ENCODE measurements at places on chromosomes 1 and 21. TPM values are rescaled to one million over a fixed set of nuclear protein-coding genes. Genes with fewer than 3 reads are reported as not detected.

GRCh38 chr1:221316491-221317056 lies 425.3 kb downstream of the DUSP10 start:
- H3K36me3 ChIP-seq = no peaks in the 10 kb centered on the region
- DNase-seq = no peak
- H3K4me1 ChIP-seq = no peaks in the 10 kb centered on the region
- H3K4me3 ChIP-seq = no peak overlapping the region
- peaks cover 6% of the 10 kb centered on the region for H3K27me3 ChIP-seq

DNA sequence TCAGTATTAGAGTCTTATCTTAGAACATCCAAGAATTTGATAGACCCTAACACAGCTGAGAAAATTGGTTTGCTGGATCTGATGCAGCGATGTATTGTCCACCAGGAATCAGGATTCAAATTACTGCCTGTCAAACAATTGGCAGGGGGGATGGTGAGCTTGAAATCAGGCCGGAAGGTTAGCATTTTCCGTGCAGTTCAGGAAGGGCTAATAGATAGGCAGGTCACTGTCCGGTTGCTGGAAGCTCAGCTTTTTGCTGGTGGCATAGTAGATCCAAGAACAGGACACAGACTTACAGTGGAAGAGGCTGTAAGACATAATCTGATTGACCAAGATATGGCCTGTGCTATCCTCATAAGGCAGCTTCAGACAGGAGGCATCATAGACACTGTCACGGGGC lies 127.2 kb downstream of the MACF1 start:
- no peak overlapping the region for H3K27ac ChIP-seq
- H3K27me3 ChIP-seq = no peaks in the 10 kb centered on the region
- no peak for DNase-seq
- H3K36me3 ChIP-seq = peaks cover 89% of the 10 kb centered on the region

DNA sequence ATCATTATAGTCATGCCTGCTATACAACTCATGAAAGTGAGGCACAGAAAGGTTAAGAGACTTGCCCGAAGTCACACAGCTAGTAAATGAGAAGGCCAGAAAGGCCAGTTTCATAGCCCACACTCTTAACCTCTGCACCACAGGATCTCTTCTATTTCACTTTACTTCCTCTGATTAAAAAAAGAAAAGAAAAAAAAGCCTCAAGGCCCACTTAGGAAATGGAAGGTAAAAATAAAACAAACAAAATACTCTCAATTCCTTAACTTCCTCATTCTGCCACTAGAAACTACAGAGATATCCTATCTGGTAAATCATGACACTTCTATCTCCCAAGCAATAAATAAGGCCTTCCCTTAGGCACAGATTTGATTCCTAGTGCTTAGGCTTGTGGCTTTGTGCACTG lies 7.6 kb upstream of the ENAH start:
- no peak for DNase-seq
- H3K4me1 ChIP-seq = no peaks in the 10 kb centered on the region
- H3K27me3 ChIP-seq = peaks cover 18% of the 10 kb centered on the region
- no peak overlapping the region for H3K4me3 ChIP-seq

DNA sequence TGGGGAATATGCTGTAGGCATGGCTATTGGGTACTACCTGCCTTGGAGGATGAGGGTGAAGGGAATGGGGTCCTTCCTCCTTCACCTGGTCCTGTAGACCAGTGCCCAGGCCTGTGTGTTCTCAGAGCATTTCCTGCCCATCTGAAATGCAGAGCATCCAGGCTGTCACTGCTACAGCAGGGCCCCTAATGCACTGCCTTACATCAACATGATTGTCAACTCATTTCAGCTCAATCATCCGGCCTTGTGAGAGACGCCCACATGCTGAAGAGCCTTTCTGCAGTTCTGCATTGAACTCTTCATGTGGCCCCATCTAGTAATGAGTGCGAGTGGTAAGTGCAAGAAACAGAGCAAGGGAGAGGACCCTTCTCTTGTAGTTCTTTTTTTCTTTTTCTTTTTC lies 39.8 kb upstream of the SRP9 start:
- no peak overlapping the region for H3K4me3 ChIP-seq
- H3K27me3 ChIP-seq = no peaks in the 10 kb centered on the region
- H3K27ac ChIP-seq = no peak overlapping the region
- H3K36me3 ChIP-seq = no peaks in the 10 kb centered on the region
- no peaks in the 10 kb centered on the region for H3K4me1 ChIP-seq

DNA sequence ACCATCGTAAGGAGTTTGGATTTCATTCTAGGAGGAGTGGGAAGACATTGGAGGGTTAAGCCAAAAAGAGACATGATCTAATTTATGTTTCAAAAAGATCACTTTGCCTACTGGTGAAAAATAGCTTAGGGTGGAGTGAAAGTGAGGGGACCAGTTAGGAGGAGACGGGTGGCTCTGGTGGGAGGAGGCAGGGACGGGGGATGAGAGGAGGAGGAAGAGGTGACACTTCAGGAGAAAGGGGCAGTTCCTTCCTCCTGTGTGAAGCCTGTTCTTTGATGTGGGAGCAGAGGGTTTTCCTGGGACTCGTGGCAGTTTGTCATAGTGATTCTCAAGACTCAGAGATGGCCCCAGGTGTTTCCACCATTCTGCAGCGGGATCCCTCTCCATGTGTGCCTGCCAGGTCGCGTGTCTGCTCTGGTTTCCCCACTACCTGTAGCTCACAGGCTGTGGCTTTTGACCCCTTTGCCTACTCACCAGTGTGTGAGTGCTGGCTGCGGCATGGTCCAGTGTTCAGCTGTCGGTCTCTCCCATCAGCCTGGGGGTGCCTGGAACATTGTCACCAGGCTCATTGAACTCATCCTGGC lies 102.4 kb downstream of the CNIH3 start:
- peaks cover 33% of the 10 kb centered on the region for H3K27me3 ChIP-seq
- H3K4me3 ChIP-seq = no peak overlapping the region
- no peak for DNase-seq
- no peaks in the 10 kb centered on the region for H3K36me3 ChIP-seq
- H3K4me1 ChIP-seq = peaks cover 8% of the 10 kb centered on the region

The SMPDL3B gene
- total RNA-seq = 0.37 TPM
